GM13977 (cell line): ENCODE measurements at places on chromosomes 3 and 15.
A peak's percentile ranks its signal among the peaks of the same experiment; 100 is the strongest.

- DNase-seq = no peak
Measured at GRCh38 chr3:33391255-33391995, 48.8 kb downstream of the UBP1 start.

GRCh38 chr15:34904527-34904926 is 65.0 kb downstream of the AQR start:
- DNase-seq = no peak

DNA sequence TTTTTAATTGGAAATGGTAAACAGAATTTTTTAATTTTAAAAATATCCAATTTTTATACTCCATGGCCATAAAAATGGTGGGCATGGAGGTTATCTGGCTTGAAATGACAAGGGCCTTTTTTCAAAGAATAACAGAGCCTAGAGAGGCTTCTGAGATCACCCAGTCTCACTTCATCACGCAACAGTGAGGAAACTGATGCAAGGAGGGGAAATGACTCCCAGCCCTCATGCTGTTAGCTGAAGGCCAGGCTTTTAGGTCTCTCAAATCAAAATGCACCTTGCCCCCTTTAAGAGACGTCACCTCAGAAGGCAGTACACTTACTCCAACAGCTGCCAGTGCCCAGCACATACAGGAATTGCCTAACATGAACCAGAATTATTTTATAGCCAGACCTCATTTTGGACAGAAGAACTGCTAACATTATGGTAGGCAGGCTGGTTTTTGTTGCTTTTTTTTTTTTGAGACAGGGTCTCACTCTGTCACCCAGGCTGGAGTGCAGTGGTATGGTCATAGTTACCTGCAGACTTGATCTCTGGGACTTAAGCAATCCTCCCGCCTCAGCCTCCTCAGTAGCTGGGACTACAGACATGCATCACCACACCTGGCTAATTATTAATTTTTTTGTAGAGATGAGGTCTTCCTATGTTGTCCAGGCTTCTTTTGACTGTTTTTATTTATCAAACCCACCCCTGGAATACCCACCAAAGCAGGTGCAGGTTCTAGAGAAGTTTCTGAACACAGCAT is 9.1 kb downstream of the RAB43 start:
- DNase-seq = no peak

DNA sequence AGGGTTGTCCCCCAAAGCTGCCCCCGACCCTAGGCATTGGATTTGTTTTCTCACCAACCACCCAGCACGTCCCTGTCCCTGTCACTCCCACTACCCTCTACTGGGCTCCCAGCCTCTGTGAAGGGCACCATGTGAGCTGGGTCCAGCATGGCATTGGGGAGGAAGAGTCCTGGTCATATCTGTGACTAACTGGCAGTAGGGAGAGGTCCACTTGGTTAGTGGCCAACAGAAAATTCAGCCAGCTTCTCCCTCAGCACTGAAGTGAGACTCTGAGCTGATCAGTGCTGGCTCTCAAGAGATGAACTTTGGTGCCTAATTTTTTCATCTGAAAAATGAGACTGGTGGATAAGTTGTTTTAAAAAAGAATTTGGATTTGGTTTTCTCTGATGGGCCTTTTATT is 11.3 kb upstream of the KIF23 start:
- DNase-seq = no peak

DNA sequence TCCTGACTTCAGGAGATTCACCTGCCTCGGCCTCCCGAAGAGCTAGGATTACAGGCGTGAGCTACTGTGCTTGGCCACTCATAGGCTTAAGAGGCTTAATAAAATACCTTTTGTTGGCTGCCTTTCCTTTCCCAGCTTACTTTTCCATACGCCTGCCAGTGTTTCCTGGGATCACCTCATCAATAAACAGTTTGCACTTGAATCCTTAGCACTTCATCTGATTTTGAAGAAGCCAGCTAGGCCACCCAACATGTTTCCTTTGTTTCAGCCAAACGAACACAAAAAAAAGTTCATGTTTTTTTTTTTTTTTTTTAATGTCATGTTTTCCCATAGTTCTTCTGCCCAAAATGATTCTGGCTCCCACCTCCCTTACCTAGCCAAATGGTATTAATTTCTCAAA is 92.3 kb downstream of the RAP2B start:
- DNase-seq = no peak

GRCh38 chr3:25153561-25153960 is 274.5 kb upstream of the RARB start:
- no peak for DNase-seq

GRCh38 chr3:189914799-189915198 is 205.9 kb downstream of the P3H2 start:
- no peak for DNase-seq

DNA sequence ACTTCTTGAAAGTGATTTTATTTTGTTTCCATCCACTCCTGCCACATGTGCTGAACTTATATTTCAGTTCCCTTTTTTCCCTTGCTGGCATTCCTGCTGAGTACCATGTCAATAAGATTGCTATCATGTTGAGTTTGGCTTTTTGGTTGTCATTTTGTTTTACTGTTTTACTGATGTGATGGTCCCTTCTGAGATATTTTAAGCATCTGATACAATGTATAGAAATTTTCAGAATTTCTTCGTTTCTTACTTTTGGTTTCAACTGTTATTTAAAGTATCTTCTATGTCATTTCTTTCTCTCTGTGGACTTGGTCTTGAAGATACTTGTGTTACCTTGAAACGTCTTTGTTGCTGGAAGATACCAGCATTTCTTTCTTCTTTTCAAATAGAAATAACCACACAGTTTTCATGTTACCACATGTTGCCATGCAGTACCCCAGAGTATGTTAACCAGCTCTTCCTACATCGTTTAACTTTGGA is 14.1 kb downstream of the SIDT1 start:
- peak; percentile 52 for DNase-seq

DNA sequence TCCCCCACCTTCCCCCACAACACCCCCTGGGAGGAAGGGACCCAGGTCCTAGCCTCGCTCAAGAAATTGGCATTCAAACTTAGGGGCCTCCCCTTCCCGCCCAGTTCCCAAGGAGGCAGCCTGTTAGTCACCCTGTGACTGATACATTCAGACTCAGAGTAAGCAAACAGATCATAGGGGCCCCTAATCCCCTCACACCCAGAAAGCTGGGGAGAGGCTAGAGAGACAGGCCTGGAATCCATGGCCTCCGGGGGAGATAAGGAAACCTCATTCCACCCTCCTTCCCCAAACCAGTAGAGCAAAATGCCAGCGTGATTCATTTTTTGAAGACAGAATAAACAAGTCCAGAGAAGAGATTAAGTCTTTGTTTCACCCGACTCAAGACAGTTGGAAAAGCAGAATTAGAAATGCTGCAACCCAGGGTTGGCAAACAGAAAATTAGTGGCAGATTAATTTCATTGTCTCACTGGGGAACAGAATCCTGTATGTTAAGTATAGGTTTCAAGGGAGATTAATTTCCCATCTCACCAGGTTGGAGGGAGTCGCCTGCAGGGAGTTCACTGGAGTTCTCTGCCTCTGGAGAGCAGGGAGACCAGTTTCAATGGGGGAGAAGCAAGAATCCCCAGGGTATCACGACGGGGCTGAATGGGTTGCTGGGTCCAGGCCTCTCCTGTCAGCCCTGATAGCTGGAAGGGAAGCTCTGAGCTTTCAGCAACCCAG is 268.3 kb downstream of the UACA start:
- no peak for DNase-seq

- no peak for DNase-seq
Measured at GRCh38 chr3:177713928-177714900, 516.9 kb upstream of the TBL1XR1 start.

DNA sequence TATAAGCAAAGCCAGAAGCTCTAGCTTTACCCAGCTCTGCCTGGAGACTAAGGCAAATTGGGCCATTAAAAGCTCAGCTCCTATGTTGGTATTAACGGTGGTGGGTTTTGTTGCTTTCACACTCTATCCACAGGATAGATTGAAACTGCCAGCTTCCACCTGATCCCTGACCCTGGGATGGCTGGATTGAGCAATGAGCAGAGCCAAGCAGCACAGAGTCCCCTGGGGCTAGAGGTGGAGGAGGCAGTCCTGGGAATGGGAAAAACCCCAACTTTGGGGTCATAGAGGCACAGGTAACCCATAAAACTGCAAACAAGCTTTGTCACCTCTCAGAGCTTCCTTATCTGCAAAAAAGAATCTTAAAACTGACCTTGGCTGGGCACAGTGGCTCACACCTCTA is 6.6 kb downstream of the RHO start:
- no peak for DNase-seq

DNA sequence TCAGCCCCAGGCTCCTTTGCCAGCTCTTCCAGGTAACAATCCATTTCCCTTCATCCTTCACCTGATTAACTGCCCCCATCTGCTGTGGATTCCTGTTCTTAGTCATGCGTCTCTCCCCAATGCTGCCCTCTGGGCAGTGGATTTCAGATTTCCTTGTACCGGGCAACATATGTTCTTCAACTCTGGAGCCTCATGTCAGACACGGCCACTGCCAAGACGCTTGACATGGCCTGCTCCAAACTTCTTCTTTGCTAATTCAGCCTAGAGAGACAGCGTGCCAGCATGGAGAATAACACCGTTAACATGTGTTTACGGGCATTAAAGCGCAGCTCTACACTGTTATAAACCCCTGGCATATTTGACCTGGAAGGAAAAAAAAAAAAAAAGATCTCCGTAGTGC is 1035.1 kb upstream of the NR2F2 start:
- DNase-seq = no peak

DNA sequence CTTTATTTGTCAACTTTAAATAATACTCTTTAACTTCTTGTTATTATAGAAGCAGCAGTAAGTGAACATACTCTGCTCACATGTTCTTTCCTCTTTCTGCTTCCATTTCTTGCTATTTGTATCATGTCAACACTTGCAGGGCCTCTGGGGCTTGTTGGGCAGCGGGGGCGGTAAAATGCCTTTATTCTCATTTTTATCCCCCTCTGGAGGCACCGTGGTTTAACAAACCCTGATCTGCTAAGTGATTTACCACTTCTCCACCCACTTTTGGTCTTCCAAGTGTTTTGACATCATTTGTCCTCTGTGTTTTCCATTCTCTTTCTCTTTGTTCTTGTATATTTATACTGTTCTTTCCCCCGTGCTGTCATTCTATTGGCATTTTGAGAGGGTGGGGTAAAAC is 33.9 kb downstream of the SCN10A start:
- DNase-seq = no peak

DNA sequence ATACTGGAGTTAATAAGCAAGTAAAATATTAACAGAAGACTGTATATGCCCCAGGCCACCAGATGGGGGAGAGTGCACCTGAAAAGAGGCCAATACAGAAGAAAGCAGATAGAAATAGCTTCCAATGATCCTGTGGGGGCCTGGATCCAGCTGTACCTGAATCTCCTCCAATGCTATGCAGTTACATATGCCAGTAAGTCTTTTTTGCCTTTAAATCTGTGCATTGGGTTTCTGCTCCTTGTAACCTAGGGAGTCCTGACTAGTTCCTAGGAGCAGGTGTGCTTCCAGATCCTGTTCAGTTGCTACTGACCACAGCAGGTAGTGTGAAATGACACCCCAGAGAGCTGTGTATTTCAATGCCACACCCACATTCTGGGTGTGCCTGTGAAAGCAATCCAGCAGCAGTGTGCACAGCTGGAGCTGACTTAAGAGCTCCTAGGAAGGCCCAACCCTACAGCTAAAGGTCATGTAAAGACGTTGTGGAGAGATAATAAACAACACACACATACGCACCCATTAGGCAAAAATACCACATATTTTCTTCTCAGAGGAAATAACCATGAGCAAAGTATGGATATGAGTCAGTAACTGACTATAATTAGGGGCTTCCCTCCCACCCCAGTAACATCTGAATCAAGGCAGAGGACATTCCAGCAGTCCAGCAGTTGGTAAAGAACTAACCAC is 62.2 kb upstream of the AKAP13 start:
- DNase-seq = peak; percentile 61

DNA sequence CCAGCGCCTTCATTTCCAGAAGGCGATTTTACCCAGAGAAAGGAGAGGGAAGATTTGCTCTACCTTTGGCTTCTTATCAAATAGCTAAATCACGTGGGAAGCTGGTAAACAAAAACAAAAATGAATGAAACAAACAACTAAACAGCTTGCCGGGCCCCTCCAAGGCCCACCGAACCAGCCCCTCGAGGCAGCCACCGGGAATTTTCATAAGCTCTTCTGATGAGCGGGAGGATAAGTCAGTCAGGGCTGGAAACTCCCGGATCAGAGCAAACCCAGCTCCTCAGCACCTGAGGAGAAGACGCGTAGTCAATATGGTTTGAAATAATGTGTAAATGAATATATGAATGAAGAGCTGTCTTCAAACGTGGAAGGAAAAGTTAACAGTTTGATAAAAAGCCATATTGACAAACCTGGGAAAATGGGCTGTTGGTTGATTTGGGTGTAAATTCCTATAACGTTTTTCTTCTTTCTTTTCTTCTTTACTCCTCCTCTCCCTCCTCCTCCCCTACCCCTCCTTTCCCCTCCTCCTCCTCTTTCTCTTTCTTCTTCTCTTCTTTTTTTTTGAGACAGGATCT is 10.7 kb downstream of the RPLP1 start:
- DNase-seq = no peak

GRCh38 chr3:183487896-183488295 is 59.5 kb upstream of the MCF2L2 start:
- no peak for DNase-seq

DNA sequence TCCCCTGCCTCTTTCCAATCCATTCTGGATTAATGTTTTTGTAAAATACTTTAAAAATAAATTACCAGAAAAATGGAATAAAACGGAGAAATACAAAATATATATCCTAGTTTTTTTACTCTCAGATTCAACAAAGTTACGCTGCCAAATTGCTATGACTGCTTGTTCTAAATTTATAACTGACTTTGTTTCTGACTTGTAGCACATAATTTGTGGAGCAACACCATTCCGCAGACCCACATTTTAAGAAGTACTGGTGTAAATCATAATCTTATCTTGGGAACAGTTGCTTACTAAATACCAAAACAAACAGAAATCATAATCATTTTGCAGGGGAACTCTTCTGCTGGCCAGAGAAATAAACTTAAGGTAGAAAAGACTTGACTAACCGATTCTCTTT is 339.4 kb upstream of the CBLB start:
- DNase-seq = no peak

DNA sequence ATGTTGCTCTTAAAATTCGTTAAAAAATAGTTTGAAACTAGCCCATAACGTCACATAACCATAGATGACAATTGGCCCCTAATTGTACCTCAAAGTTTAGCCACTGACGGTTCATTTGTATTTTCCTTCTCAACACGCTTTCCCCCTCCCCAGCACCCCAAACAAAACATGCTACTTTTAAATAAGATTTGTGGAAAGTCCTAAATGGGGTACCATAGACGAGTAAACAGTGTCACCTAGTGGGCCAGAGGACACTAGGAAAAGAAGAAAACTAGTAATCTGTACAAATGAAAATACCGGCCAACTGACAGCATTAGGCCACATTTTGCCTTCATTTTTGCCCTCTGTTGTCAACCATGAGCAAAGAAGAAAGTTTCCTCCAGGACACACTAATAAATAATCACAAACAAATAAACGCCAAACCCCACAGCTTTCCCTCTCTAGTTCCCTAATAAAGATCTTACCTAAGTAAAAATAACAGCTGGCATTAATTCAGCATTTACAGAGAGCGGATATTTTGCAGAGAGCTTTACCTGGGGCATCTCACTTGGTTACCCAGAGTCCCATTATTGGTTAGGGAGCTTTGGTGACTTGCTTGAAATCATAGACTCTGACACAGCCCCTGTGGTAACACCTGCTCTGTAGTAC is 175.1 kb upstream of the ATP11B start:
- no peak for DNase-seq
